ENCODE measurements at places on chromosomes 7 and 10.

- DNase-seq, result no peak
These were observed 206.0 kb downstream of the CCDC3 start for GRCh38 chr10:12795315-12796110.

- no peak for DNase-seq
These were observed 20.5 kb upstream of the CFAP46 start for GRCh38 chr10:132962623-132963429.

DNA sequence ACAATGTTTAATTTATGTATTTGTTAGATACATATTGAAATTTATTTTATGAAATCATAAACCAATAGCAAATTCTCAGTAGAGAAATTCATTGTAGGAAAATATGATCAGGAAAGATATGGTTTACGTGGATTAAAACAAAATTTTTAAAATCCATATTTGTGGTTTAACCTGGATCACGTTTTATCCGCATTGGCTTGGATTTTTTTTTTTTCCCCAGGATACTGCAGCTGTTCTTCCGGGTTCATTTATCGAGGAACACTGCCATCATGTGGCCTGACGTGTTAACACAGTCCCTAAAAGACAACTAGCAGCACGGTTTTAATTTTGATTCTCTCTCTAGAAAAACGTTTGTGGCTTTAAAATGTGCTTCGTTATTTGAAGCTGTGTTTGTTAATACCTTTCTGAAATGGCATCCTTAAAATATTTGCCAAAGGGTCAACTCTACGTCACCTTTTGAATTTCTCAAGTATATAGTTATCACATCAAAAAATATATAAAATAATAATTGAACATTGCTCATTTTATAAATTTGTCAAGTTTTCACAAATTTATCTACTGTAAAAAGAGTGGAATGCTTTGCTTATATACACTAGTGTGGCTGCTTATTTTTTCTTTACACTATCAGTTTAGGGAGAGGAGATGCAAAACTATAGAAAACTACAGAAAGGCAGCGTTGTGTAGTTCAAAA, 8.7 kb upstream of the ASB4 start:
- DNase-seq, result peak; percentile 65

GRCh38 chr7:17685141-17685540, 255.2 kb downstream of the SNX13 start:
- no peak for DNase-seq

DNA sequence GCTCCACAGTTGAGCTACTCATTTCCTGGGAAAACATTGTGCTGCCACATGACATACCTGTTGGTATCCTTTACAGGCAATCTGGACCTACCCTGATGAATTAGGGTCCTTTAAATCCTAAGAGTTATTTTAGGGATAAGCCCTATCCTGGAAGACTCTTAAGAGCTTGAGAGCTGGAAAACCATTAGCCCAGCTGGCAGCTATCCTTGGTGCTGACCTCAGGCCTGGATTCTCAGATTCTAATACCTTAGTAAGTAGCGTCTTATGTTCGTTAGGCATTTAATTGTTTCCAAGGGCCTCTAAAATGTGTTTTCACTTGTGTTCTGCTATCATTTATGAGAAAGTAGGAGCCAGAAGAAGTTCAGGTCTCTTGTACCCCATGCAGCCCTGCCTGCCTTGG, 93.0 kb upstream of the SORCS3 start:
- no peak for DNase-seq

All from ovary (tissue), 10 donors.